ENCODE measurements at places on chromosomes 11 and 22. TPM values are rescaled to one million over a fixed set of nuclear protein-coding genes. Genes with fewer than 3 reads are reported as not detected.

The NPAS4 gene
- total RNA-seq, result 0.08 TPM

The MS4A3 gene
- total RNA-seq, result 0.13 TPM

The MYO7A gene
- total RNA-seq, result 1.3 TPM

The MYOD1 gene
- total RNA-seq, result not detected

The TCN1 gene
- not detected for total RNA-seq

The H19 gene
- total RNA-seq, result 1,268 TPM

The HTR3A gene
- 0.21 TPM for total RNA-seq

The NLRP6 gene
- 0.59 TPM for total RNA-seq

The CCDC116 gene
- total RNA-seq, result not detected

The ZMAT5 gene
- total RNA-seq, result 22.4 TPM

The SRPRA gene
- total RNA-seq, result 149 TPM

The LRRC32 gene
- 0.15 TPM for total RNA-seq

The PRG2 gene
- not detected for total RNA-seq

The JAM3 gene
- 45.4 TPM for total RNA-seq

The OR2D2 gene
- 0.49 TPM for total RNA-seq

The ADORA2A gene
- total RNA-seq, result 11.5 TPM

The MOV10L1 gene
- total RNA-seq, result 0.10 TPM
